ENCODE measurements at places on chromosomes 4 and X.

DNA sequence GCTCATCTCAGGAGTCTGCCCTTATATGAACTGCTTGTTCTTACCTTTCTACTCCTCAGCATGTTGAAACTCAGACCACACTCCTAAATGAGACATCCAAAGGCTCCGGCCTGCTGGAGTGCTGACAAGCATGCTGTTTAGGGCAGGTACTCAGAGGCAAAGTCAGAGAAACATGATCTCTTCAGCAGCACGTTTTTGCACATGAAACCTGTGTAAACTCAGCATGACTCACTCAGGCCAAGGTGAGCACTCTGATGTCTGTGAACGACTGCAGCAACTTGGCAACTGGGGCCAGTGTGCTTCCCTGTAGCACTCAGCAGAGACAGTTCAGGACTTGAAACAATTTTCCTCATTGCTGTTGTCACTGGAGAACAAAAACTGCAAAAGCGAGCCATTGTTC, 109.6 kb downstream of the PACRGL start:
- DNase-seq, result peak; percentile 97

DNA sequence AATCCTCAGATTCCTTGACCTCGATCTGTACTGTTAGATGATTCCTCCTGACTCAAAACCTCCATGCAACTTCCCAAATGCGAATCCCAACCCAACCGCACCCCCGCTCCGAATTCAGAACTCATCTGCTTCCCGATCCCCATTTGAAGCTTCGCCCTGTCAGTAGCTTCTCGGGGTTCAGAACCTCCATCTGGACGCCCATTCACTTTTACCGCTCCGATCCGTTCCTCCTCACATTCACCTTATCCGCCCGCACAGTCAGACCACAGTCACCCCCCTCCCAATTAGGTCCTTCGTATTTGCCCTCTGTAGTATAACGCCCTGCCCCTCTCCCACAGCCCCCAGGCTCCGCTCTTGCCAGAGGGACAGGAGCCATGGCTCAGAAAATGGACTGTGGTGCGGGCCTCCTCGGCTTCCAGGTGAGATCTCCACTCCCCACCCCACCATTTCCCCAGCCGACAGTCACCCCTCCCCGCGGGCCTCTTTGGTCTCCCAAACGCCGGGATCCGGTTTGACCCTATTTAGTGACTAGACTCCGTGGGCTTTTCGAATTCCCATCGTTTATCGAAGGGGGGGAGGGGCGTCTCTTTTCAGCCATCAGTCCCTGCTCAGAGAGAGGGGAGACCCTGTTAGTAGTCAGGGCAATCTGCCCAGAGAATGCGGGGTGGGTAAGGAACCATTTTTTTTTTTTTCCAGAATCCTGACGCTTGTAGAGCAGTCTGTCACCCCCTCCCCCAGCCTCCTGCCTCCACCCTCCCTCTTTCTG, 691 bp downstream of the MAGED1 start:
- no peak for DNase-seq

DNA sequence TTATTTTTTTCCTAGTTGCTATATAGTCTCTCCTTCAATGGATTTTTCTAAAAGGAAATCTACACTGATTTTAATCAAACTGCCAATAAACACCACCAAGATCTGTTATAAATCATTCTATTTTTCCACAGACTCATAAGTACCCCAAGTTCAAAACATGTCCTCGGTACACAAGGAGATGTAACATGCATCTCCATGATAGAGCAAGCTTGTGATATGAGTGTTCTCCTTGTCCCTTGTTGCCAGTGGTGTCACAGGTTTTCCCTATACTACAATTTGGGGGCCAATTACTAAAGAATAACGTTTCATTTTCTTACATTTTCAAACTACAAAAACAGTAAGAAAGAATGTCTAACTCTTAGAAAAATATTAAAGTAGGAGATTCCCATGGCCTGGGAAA, 491 bp downstream of the ARHGEF6 start:
- no peak for DNase-seq

DNA sequence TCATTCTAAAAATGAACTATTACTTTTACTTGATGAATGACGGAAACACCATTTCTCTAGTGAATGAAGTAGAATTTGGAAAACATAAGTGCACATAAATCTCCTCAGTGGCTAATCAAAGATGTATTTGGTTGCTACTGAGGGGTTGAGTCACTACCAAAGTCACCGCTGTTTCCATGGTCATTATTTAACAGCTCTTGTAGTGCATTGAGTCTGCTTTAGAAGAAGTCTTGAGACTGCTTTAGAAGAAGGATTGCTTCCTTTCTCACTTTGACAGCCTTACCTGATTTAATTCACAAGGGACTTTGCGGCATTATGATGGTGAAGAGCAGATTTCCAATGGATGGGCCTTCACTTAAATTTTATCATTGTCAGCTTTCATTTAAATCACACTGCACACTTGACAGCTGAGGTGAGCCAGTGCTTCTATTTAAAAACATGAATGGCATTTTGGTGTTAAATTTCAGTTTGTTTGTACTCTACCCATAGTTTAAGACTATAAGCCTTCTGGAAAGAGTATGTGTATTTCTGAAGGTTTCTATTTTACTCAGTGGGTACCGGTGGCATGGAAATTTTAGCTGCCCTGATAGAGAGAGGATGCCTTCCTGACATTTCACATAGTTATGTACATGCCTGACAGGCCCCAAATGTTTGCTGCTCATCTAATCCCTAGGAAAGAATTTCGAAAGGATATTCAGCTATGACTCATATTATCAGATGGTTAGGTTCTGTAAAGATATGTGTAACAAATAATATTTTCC, 9.5 kb downstream of the ASB5 start:
- DNase-seq, result no peak

DNA sequence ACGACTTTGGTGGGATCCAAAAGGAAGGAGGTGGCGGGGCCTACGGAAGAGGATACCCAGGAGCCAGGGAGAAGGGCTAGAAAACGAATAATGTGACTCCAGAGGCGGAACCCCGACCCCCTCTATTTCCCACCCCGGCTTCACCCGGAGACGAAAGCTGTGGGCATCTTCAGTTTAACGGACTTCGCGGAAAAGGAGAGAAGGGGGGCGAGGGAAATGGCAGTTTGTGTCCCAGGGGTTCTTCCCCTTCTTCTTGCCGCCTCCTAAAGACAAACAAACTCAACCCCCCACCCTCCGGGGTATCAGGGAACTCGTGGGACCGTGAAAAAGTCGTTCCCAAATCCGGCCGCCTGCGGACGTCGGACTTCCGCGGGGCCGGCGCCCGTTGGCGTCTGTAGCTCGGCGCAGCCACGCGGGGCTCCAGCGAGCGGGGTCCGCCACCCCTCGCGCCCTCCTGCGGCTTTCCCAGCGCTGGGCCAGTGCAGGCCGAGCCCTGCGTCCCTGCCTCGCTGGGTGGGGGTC, 3.6 kb upstream of the LEF1 start:
- DNase-seq, result no peak

Data from vagina (tissue), 2 donors.